ENCODE measurements at places on chromosomes 4 and X. TPM values are rescaled to one million over a fixed set of nuclear protein-coding genes. Genes with fewer than 3 reads are reported as not detected.

- DNase-seq, result no peak
Observed at GRCh38 chr4:40656201-40656863, 26.7 kb upstream of the RBM47 start.

The LRCH2 gene
- not detected for total RNA-seq

- no peak for DNase-seq
Observed at GRCh38 chrX:10707773-10708172, 87.4 kb upstream of the MID1 start.

GRCh38 chr4:123743848-123744247 is 347.3 kb downstream of the SPRY1 start:
- DNase-seq, result no peak

The S100G gene
- total RNA-seq, result not detected

GRCh38 chr4:107824350-107825071 is at the start of gene SGMS2:
SGMS2 (plus strand) TSS chr4:107824932; CDS start chr4:107895554, 70,622 bp downstream.
- DNase-seq, result no peak

GRCh38 chr4:8283631-8284121 is 14.1 kb downstream of the HTRA3 start:
- peak; percentile 69 for DNase-seq

DNA sequence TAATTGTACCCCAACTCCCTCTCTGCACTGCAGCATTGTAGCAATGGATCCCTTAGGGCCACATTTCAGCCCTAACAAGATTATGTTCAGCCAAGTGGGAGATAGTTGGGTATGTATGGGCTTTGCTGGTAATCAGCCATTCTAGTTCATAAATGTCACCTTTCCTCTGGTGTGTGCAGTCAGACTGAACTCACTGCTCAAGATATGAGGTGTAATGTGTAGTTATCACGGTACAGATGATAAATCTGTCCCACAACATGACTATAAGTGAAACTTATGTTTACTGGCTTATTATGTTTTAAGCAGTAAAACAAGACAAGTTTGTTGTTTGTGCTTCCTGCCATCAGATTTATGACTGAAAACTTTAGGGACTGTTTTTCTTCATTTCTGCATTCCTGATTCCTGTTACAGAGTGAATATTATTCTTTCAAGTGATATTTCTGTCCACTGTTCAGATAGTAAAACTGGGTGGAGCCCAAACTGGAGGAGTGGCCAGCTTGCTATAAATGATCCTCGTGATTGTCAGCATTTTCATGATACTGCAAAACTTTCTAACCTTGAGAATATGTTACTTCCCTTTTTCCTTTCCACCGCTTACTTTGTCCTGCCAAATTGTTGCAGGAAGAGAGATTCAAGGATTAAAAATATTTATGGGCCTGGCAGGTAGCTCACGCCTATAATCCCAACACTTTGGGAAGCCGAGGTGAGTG is 44.9 kb downstream of the ANAPC4 start:
- DNase-seq, result no peak

GRCh38 chr4:16582526-16582925 is 315.9 kb downstream of the LDB2 start:
- peak; percentile 52 for DNase-seq

DNA sequence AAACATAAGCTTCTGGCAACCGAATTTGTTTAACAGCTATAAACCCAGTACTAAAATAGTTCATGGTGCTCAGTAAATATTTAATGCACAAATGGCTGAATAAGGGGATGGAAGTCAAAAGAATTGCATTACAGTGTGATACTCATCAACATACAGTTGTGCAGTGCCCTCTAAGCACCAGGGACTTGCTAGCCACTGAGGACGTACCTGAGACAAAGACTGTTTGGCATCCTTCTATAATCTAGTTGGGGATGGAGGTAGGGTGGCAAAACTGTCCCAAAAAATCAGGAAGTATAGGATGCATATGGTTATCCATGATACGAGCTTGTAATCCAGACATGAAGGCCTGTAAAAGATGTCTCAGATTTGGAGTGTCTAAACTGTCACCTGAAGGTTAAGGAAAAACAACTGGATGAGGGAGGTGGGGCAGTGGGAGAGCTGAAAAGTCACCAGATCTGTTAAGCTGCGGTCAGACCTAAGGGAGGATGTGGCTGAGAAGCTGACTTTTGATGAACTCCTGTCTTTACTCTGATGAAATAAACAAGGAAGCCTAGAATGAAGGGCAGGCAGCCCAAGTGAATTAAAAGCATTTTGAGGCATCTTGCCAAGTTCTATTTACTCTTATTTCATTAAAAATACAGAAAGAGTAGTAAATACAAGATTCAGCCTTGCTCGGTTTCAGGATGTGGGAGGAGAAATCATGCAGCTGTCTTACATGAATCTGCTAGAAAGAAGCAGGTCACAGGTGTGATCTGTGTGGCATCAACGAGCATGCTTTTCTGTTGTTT is 12.0 kb upstream of the CD38 start:
- no peak for DNase-seq

GRCh38 chr4:13626492-13627177 is 890 bp downstream of the BOD1L1 start:
- no peak for DNase-seq

The CFAP99 gene
- total RNA-seq, result 0.67 TPM

DNA sequence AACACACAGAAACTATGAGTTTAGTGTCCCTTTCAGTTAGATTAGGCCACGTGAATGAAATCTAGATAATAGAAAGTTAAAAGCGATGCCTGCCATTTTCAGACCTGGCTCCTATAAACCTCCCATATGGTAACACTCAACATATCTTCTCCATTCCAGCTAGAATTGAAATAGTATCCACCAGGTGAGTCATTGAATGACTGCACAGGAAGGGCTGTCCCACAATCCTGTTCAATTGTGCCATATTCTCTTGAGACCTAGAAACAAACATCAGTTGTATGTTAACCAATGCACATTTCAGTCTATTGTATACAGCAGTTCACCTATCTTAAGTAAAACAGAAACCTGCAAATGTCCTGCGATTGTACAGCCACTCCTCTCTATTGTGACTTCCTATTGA is 659.3 kb upstream of the SLIT2 start:
- DNase-seq, result no peak

DNA sequence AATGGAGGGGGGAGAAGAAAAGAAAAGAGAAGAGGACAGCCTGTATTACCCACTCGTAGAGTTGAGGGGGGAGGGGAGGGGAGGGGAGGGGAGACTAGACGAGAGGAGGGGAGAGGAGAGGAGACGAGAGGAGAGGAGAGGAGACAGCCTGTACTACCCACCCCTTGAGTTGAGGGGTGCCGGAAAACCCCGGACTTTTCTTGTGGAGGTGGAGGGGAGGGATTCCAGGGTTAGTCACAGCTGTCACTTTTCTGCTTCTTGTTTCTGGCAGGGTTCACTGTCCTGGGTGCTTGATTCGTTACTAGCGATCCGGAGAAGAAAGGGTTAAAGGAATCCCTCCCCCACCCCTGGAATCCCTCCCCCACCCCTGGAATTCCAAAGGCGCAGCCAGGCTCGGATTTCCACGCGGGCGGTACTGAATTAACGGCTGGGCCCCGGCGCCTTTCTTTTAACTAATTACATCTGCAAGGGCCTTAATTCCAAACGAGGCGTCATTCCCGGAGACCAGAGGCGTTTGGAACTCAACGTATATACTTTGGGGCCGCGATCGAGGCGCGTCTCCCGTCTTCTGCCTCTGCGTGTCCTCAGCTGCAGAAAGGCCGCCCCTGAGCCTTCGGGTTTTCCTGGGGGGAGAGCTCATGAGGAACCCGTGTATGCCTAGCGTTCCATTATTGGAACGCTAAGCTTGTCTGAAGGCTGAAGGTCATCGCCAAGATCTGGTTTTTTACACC is 20.1 kb upstream of the CSF2RA start:
- DNase-seq, result no peak

The PHOX2B gene
- total RNA-seq, result not detected

- DNase-seq, result no peak
Observed at GRCh38 chr4:139584013-139584412, 28.0 kb upstream of the SETD7 start.

The KLHL4 gene
- total RNA-seq, result not detected

DNA sequence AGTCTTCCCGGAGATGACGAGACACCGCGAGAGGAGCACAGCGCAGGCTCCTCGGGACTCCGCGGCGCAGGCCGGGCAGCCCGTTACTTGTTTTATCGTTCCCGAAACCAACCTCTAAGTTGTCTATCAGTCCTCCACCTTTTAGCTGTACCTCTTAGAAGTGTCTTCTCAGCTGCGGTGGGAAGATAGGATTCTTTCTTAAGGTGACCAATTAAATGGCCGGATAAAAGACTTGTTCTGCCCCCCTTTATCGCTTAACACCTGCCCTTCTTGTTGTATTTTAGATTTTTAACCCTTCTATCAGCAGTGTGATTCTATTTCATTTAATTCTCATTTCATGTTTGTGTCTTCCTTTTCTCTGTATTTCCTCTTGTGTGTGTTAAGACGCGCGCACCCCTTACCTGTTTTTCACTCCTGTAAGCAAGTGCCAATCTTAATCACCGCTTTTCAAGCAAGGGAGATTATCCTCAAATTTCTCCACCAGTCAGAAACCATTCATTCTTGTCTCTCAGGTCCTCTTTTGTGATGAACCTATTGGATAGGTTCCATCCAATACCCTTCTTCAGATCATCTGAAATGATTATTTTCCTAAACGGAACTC is at the start of gene SLC9B2:
SLC9B2 (minus strand) TSS at position 15 of the 601 bp plus-strand sequence. CDS start 9,211 bp downstream, outside the sequence.
- DNase-seq, result peak; percentile 82

The HAND2 gene
- not detected for total RNA-seq
